ENCODE measurements at places on chromosomes 5 and 9.
A peak's percentile ranks its signal among the peaks of the same experiment; 100 is the strongest.

DNA sequence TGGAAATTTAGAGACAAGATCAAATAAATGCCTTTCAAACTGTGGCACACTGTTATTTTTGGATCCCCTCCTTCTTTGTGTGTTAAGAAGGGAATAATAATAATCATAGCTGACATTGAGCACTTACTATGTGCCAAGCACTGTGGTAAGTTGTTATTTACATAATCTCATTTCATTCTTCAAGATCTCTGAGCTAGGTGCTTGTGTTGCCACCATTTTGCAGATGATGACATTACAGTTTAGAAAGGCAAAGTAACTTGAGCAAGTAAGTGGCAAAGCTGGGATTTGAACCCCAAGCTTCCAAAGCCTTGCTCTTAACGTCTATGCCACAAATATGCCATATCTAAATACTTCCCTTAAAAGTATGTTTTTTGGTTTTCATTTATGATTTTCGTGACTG is 121.8 kb upstream of the TMEM161B start:
- no peak for DNase-seq

GRCh38 chr5:55021410-55021809 is 2.6 kb upstream of the GZMK start:
- no peak for DNase-seq

DNA sequence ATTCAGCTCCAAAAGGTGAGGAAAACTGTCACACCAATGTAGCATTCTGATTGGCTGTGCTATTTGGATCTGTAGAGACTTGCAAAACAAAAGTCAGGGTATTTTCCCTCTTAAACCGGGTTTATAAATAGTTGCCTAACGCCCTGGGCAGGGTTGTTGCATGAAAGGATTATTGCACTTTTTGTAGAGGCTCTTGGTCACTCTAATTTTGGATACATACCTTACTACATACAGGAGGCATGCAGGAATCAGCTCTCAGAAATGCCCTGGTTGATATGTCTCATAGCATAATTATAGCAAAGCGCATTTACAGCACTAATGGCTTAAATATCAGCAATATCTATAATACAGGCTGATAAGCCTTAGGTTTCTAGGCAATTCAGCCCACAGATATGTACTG is 200.0 kb upstream of the GDNF start:
- no peak for DNase-seq

DNA sequence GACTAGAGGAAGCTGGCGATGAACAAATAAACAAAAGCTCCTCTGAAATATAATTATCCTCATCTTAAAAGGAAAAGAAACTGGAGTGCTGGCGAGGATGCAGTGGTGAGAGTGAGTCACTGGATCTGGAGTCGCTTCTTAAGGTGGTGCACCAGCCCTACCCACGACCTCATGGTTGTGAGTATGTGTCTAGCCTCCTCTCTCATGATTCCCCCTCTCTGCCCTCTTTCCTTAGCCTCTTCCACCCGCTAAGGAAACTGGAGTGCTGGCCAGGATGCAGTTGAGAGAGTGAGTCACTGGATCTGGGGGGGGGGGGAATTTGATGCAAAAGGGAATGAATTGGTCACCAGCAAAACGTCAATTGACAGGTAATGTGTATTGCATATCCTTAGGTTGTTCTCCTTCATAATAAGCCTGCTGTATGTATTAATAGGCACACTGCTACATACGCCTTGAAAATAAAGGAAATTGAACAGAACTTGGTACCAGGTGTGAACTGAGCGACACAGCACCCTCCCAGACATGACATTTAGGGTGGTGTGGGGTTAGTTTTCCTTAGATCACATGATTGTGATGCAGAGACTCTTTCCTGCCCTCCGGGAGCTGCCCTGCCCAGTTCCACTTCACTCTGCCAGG is 36.3 kb upstream of the EBF1 start:
- DNase-seq: no peak

DNA sequence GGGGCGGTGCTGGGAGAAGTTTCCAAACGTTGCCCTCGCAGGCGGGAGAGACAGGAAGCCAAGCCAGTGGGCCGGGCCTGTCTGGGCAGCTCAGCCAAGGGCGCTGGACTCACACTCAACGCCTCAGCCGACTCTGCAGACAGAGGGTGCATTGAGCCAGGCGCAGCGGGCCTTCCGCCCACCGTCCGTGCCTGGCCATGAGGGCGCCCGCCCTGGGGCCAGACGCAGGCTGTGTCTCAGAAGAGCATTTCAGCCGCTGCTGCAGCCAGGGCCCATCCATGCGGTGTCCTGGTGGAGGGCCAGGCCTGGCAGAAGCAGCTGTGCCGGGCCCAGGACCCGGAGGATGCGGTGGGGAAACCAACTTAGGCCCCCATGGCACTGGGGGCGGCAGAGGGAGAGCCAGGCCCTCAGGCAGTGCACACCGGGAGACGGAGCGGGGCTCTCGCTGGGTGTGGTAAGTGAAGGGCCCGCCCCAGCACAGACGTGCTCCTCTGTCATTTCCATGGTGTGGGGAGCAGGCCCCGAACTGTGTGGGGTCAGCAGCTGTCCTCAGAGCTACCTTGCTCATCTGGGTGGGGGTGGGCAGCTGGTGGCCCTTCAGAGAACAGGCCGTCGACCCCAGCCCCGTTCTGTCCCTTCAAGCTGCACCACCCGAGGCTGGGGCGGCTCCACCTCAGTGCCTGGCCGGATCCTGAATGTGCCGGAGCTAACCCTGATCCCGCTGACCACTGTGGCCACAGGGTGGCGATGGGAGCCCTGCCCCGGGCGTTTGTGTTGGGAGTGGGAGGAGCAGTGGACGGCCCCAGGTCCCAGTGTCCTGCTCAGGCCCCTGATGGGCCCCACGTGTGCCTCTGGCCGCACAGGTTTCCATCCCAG is 18.0 kb downstream of the DNLZ start:
- DNase-seq: peak; percentile 67

DNA sequence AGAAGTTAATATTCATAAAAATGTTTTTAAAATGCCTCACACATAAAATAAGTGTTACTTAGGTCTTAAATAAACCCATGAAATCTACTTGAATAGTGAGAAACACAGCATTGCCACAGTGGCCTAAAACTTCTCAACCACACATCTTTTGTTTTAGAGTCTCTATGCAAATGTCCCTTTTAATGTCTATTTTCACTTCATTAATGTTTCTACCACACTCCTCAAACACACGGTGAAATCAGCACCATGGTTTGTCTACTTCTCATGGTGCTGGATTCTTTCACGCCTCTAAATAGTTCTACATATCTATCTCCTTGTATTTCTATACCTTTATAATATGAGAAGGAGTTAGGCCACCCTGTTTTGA is 111.2 kb downstream of the EDIL3 start:
- DNase-seq: no peak

DNA sequence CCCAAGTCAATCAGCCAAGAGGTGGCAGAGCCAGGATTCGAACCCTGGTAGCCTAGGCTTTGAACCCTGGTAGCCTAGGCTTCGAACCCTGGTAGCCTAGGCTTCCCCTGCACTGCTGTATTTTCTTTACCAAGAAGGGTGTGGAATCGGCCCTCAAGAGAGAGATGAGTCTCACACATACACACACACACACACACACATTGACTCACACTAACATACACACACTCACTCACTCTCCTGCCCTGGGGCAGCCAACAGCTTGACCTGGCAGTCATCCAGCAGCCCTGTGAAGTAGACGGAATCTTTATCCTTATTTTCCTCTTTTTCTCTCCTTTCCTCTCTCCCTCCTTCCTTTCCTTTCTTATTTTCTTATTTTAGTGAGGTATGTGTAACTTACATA is 55.4 kb upstream of the RPL26L1 start:
- DNase-seq: no peak

- no peak for DNase-seq
Observed at GRCh38 chr9:36151316-36152210, 15.0 kb downstream of the GLIPR2 start.

DNA sequence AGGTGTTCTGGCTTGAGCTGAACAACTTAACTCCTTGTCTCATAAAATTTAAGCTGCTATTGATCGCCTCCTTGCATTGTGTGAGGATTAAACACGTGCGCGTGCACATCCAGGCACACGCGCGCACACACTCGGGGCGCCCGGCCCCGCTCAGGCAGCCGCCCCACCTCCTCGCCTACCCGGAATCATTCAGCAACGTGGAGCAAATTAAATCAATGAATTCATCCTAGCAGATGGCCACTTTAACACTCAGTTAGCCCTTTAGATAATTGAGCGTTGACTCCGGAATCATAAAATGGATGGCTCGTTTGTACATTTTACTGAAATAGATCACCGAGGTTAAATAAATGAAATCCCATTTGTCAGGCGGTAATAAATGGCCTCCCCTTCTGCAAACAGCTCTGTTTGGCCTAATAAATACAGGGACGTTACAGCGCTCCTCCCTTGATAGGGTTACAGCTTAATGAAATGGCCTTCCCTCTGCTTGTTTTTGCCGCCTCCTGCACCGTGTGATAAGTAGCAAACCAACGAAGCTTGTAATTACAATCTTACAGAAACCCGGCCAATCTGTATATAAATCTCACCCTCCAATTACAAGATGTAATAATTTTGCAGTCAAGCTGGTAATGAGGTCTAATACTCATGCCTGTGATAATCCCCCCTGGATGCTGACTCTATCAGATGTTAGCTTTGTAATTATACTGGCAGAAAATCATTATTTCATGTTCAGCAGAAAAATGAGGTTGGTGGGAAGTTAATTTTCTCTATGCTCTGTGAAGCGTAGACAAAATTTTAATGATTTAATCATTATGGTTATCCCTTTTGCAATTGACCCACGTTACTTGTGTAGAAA is 229.7 kb upstream of the IRX4 start:
- no peak for DNase-seq

DNA sequence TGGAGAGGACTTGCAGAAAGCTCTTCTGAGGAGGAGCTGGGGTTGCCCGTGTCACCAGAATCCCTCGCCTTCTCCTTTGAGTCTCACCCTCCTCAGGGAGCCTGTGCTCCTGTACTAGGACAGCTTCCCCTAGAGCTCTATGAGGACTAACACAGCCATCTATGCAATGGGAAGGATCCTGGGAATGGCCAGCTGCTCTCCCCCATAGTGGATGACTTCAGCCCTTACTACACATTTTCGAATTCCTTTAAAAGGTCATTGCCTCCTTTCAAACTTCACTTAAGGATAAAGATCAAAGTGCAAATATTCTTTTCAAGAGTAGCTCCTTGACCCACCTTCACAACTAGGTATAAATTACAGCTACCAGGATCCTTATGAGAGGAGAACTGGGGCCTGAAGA is 55.1 kb downstream of the PRDM6 start:
- no peak for DNase-seq

DNA sequence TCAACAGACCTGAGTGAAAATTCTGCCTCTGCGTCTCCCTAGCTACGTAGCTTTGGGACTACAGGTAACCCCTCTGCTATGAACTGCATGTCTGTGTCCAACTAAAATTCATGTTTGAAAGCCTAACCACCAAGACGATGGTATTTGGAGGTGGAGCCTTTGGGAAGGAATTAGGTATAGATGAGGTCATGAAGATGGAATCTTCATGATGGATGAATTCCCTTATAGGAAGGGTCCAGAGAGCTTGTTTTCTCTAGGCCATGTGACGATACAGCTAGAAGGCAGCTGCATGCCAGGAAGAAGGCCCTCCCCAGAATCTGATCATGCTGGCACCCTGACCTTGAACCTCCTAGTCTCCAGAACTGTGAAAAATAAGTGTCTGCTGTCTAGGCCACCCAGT is 296.4 kb downstream of the SLIT3 start:
- no peak for DNase-seq

DNA sequence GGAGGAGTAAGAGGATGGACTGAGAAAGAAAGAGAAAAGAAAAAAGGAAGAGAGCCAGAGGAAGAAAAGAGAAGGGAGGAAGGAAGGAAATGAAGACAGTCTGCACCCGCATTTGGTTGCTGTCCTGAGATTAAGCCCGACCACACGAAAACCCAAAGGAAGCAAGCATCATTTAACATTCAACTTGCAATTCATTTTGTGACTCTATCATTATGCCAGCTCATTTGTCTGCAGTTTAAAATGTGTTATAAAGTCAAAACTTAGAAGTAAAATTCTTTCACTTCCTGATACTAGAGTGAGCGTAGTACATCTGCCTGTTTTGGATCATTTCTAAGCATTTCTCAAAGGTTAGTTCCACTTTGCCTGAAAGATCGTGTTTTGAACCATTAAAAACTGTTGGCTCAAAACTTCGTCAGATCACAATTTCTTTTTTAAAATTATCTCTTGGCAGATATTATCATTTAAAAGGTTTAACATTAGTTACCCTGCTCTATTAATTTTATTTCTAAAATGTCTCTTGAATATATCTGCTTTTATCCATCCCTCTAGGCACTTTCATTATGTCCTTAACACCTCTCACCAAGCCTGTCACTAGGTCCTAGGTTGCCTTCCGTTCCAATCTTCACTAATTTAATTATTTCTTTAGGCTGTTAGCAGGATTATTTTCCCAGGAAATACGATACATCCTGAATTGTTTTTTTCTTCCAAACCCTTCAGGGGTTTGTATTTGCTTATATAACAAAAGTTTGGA is 240.9 kb downstream of the TLE4 start:
- no peak for DNase-seq

DNA sequence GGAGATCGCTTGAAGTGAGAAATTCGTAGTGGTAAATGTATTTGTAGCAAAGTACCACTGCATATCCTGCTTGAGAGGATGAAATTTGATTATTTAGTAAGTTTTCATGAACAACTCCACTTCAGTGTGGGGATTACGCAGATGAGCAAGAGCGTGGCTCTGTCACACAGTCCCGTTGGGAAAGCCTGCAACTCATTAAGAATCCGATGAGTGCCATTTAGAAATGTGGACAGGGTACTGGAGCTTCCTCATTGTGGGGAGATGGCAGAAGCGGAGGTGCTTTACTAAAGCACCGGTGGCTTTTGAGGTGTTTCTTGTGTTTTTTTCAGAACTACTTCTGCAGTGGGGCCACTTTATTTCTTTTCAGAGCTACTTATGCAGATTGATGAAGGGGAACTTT is 1.4 kb downstream of the TJP2 start:
- DNase-seq: no peak

Data from endothelial cell (in vitro differentiated cells).